NCI-H82 (cell line): ENCODE measurements at places on chromosomes 7 and 10.

DNA sequence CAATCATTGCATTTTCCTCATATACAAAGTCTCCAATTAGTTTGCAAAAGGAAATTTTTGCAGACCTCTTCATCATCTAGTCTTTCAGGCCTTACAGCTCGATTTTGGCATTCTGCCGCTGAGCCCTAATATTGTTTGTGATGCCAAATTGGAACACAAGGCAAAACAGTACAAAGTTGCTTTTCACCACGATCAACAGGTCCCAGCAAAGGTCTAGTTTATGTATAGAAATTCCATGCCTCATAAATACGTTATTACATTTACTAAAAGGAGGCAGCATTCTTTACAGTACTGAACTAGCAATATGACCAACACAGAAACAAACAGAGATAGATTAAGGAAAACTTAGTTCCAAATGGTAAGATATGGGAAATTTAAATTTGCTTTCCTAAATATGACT lies 7.0 kb upstream of the DNAJC1 start:
- DNase-seq, result no peak

DNA sequence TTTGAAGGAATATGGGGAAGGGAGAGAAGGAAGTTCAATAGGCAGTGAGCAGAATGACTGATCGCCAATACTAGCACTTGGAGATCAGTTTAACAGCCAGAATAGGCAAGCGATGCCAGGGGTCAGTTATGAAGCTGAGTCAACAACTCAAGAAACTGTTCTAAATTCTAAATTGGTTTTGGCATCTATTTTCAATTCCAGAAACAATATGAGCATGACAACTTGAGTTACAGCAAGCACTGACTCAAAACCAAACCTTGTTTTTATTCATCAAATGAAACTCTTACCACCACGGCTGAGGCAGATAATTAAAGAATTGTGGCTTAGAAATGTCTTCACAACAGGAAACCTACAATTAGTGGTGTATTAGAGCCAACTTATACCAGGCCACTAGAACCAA lies 180.5 kb upstream of the ASAH2 start:
- no peak for DNase-seq

DNA sequence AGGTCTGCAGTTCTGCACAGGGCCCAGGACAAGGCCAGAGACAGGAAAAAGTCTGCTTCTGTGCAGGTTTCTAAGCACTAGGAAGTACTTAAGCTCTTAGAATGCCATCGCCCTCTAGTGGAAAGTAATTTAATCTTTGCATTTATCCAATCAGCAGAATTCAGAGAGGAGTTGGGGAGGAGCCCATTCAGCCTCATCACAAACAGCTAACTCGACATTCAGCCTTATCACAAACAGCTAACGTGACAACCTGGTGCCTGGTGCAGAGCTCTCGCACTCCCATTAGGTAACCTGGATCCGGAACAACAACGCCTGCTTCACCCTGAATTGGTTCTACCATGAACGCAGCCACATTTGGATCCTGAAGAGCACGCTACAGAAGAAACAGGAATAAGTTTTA lies 15.2 kb downstream of the OAT start:
- peak; percentile 89 for DNase-seq

GRCh38 chr7:134037991-134038390 lies 89.1 kb upstream of the LRGUK start:
- DNase-seq, result peak; percentile 89

DNA sequence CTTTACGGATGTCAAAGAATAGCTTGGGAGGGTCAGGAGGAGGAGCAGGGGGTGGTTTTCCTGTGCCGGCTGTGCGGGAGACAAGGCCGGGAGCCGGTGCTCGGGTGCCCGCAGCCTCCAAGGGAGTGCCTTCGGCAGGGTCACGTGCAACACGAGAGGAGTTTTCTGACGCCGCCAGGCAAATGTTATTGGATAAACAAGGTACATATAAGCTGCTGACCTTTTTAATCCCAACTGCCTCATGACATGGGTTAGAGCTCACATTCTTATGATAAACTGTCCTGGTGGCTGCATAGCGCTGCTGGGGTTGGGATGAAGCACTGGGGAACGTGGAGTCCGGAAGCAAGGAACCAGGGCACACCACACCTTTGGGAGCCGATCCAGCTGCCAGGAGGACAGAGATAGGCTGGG lies 124.8 kb upstream of the PDLIM1 start:
- DNase-seq, result peak; percentile 19

DNA sequence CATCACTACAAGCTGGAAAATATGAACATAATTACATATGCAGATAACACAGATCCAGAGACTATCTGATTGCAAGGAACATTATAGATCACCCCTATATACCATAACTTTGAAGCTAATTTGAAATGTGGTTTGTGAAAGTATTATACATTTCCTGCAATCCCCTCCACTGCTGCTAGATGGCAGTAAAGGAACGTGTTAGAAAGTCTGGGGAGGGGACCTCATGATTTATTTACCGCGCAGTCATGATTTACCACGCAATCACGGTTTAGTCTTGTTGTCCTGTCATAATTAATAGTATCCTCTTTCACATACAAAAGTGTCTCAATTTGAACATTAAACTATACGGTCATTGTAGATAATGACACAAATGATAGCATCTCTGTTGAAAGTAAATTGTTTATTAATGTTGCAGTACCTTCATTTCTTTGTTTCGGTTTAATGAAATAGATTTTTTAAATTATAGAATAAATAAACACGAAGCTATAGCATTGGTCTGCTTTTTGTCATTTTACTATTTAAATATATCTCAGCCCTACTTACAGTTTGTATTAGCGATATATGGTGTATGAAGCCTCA lies 145.3 kb upstream of the PRSS1 start:
- peak; percentile 86 for DNase-seq

DNA sequence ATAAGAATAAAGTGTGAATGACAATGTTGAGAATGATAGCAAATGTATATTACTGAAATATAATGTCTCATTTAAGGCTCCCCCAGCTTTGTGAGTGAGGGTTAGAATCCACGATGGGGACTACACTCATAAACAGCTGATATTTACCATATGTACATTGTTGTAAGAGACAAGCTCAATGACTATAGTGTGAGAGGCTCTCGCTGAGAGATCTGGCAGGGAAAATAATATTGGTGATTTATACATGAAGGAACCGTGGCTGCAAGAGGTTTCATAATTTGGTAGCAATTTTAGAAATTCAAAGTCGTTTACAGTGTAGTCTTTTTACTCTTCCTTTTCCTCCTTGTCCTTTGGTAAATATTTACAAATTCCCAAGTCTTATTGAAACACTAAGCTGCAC lies 342.2 kb upstream of the AKR1E2 start:
- DNase-seq, result no peak

DNA sequence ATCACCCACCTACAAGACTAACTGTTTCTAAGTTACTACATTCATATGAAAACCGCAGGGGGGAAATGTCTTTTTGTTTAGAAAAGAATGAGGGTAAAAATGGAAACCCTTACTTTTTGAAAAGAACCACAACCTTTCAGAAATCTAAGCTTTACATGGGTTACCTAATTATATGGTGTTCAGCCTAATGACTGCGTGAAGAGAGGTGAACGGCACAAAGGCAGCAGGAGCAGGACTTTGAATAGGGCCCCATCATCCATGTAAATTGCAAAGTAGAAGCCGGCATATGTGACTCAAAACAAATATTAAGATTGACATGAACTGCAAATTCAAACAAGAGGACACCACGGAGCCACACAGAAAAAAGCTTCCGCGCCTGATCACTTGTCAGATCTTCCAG lies 25.1 kb downstream of the NEBL start:
- no peak for DNase-seq

- DNase-seq, result peak; percentile 72
Observed at GRCh38 chr7:33630359-33630758, 275.0 kb upstream of the BMPER start.

DNA sequence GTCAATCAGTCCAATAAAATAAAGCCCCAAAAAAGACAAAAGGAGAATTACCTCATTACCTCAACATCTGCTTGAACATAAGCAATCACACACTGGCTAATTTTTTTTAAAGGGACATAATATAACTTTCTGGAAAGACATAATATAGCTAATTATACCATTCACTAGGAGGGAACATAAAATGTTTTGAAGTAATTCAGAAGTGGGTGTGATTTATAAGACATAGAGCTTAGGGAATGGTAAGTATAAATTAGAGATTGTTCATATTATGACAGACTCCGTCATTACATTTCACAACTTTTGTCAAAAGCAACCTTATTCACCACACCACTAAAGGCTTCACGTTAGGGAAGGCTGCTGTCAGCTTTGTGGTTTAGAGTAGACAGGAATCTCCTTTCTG lies 3.8 kb downstream of the SHTN1 start:
- DNase-seq, result no peak

- DNase-seq, result no peak
Observed at GRCh38 chr10:119026301-119027110, 3.0 kb upstream of the NANOS1 start.

GRCh38 chr10:123549761-123550454 lies 116.2 kb upstream of the GPR26 start:
- no peak for DNase-seq
